ENCODE measurements at places on chromosomes 3 and 15.
A peak's percentile ranks its signal among the peaks of the same experiment; 100 is the strongest.

- no peak for DNase-seq
Measured at GRCh38 chr15:89809093-89809786, 5.4 kb downstream of the ANPEP start.

GRCh38 chr3:11718637-11719405, 75.1 kb upstream of the VGLL4 start:
- no peak for DNase-seq

GRCh38 chr3:160106905-160107861, 118.0 kb upstream of the C3orf80 start:
- no peak for DNase-seq

GRCh38 chr3:195761123-195761566, 40.4 kb downstream of the MUC20 start:
- DNase-seq: no peak

GRCh38 chr3:4894891-4895530, 84.2 kb upstream of the BHLHE40 start:
- no peak for DNase-seq

DNA sequence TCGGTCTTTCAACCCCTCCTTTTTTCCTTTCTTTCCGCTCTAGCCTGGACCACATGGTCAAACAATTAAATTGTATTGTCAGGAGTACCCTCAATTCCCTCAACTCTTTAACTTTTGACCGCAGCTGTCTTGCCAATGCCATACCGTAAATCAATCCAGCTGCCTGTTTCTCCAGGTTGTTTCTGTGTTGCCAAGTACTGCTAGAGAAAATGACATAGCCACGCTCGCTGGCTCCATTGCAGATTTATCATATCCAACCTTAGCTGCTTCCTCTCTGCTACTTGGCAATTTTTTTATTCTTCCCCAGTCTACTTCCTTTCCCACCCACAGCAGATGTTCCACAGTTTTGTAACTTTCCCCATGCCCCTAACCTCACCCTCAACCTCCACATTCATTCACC, 60.0 kb downstream of the ZNF385D start:
- no peak for DNase-seq

DNA sequence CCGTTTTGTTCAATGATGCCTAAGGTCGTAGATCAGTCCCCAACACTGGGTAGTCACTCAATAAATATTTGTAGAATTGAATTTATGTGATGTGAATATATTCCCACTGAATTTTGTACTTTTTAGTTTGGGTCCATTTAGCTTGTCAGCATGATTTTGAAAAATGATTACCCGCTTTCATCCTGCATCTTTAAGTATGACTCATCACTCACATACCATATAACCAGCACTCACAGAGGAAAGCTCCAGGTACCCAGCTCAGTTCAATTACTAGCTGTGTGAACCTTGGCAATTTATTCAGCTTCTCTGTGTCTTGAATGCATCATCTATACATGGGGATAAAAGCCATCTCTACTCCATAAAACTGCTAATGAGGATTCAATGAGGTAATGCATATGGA, 2.2 kb upstream of the MLF1 start:
- no peak for DNase-seq

- no peak for DNase-seq
Measured at GRCh38 chr3:153970741-153971347, 150.3 kb upstream of the ARHGEF26 start.

DNA sequence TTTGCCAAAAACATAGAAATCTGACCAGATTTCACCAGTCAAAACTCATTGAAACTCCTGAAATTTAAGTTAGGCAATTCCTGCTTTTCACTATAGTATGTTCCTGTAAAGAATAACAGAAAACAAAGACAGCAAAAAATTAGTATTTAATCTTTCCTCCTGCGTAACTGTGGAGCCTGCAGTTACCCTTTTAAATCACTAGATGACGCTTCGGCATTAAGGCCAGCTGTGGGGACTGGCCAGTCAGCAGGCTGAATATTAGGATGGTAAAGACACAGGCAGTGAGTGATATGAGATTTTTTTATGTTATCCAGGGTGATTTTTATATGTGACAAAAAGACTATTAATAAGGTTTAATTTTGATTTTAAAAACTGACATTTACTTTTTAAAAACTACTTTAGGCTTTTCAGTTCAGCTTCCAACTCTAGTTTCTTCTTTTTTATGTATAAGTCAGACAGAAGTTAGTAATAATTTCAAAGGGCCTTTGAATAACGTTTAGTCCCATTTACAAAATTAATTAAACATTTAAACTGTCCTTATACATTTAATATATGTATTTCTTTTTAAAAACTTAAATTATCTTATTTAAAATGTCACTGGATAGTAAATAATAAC, 165.1 kb downstream of the PPM1L start:
- DNase-seq: peak; percentile 19

- no peak for DNase-seq
Measured at GRCh38 chr15:33649217-33649933, 318.9 kb upstream of the CHRM5 start.

DNA sequence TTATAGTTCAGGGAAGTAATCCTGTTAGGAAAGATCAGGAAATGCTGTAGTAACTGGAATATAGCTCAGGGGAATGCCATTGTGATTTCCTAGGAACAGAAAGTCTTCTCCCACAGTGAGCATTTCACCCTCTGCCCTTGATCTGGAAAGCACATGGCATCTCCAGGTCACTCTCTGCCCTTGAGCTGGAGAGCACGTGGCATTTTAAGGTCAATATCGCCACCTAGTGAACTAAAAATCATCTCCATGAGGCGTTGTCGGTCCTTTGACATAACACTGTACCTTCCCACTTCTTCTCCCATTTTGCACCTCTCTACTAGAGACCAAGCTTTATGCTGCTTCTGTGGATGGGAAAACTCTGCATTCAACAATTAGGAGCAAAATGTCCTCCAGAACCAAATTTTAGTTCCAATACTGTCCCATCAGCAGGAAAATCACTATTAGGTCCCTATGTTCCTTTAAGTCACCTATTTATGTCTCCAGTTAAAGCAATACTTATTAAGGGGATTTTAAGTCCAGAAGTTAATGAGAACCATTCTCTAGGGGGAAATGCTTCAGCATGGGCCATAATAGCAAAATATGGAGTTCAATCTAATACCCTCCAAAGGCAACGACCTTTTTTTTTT, 54.7 kb upstream of the GK5 start:
- DNase-seq: peak; percentile 63

GRCh38 chr15:56528136-56528535, 63.2 kb upstream of the MNS1 start:
- DNase-seq: no peak

DNA sequence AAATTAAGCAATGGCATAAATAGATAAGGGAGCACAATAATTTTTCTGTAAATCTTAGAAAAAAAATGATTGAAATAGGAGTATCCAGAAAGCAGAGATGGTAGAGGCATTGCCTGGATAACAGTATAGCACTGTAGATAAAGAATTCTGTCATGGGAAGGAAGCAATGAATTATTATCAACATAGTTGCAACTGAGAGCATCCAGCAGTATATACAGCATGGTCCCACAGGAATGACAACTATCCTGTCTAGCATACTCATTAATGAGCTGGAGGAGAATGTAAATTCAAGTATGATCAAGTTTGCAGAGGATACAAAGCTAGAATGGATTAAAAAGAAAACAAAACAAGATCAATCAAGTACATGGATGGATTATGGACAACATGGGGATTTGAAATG, 90.8 kb downstream of the DPH6 start:
- no peak for DNase-seq

- DNase-seq: no peak
Measured at GRCh38 chr3:171094411-171094810, 67.9 kb upstream of the SLC2A2 start.

GRCh38 chr3:150411976-150412375, 3.9 kb downstream of the TSC22D2 start:
- DNase-seq: no peak

DNA sequence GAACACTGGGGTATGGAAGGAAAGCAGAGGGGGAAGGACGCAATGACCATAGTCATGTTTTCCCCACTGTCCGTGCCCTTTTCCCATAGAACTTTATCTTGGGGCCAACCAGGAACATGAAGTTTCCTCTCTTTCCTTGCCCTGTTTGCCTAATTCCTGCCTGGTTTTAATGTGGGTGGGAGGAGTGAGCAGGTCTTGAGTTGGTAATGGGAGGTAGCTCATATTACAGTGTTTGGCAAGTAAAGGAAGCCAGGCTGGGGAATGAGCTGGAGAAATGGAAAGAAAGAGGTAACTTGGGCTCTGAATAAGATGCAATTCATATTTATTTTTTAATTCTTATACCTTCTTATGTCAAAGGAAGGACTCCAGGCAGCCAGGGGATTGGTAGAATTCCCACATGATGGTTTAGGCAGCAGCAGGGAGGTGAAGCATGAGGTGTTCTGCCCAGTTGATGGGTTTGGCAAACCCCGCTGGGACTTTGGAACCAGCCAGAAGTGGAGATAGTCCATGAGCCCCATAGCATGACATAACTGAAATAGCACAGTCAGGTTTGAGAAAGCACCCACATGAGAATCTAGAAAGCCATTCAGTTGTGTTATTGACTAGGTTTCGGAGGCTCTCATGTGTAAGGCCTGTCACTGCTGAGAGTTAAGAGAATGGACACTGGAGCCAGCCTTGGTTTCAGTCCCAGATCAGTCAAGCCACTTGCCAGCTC, 60.0 kb downstream of the CCK start:
- DNase-seq: no peak

GRCh38 chr15:88834211-88834812, 31.1 kb downstream of the ACAN start:
- no peak for DNase-seq

- no peak for DNase-seq
Measured at GRCh38 chr3:142943870-142944269, 19.6 kb downstream of the PAQR9 start.

DNA sequence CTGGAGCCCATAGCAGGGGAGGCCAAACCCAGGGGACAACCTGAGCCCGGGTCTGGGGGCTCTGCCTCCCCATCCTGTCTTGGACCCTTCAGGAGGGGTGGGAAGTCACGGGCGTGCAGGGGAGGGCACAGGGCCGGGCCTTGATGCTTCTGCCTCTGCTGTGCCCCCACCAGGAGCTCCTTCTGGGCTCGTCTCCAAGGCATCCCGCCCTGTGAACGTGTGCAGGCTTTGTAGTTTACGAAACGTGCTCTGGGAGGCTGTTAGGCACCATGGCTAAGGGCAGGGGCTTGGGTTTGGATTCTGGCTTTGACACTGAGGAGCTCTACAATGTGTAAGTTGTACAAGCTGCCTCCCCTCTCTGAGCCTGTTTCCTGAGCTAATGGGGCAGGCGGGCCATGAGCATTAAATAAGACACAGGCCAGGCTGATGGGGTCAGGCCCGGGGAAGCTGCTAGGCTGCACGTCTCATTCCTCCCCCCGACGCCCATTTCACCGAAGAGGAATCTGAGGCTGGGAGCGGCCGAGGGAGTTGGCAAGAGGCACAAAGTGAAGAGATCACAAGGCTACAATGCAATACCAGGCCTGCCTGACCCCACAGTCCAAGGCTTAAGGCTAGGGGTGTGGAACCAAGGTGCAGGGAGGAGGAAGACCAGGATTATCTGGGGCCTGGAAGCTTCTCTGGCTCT, 19.6 kb downstream of the PLXND1 start:
- no peak for DNase-seq

- DNase-seq: no peak
Measured at GRCh38 chr15:66706225-66706732, 4.2 kb downstream of the SMAD6 start.

- no peak for DNase-seq
Measured at GRCh38 chr3:183285318-183285717, 32.3 kb downstream of the B3GNT5 start.

- no peak for DNase-seq
Measured at GRCh38 chr15:68719672-68720071, 101.0 kb downstream of the ANP32A start.

DNA sequence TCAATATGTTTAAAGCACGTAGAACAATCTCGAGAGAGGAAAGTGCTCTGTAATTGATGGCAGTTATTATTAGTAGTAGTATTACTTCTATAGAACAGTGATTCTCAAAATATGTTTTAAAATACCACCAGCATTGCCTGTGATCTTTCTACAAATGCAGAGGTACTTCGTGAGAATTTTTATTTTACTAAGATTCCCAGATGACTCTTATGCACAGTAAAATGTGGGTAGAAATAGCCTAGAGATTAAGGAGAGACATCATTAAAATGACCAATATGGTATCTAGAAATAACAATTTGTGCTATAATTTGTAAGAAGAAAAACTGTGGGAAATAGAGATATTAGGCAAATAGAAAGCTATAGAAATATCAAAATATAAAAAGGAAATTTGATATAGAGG, 157.9 kb downstream of the SUCNR1 start:
- no peak for DNase-seq

DNA sequence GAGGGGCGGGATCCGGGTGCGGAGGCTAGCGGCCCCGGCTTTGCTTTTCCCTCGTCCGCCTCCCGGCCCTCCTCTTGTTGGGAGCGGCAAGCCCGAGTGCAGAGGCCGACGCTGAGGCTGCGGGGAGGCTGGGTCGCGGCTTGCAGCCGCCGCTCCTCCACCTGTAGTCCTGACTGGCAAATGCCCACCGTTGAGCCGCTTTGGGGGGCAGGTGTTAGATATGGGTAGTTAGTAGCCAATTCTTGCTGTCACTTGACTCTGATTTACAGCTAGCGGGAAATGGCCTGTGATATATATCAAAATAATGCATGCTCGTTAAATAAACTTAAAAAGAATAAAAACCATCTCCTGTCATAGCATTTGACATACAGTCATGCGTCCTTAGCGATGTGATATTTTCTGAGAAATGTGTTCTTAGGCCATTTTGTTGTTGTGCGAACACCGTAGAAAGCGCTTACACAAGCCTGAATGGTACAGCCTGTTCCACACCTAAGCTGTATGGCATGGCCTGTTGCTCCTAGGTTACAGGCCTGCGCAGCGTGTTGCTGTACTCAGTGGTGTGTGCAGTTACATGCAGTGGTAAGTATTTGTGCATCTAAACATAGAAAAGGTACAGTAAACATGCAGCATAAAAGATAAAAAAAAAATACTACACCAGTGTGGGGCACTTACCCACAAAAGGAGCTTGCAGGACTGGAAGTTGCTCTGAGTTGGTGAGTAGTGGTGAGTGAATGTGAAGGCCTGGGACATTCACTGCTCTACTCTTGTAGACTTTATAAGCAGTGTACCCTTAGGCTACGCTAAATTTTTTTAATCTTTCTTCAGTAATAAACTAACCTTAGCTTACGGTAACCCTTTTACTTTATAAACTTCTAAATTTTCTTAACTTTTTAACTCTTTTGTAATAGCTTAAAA, 873 bp downstream of the CAPN7 start:
- no peak for DNase-seq

DNA sequence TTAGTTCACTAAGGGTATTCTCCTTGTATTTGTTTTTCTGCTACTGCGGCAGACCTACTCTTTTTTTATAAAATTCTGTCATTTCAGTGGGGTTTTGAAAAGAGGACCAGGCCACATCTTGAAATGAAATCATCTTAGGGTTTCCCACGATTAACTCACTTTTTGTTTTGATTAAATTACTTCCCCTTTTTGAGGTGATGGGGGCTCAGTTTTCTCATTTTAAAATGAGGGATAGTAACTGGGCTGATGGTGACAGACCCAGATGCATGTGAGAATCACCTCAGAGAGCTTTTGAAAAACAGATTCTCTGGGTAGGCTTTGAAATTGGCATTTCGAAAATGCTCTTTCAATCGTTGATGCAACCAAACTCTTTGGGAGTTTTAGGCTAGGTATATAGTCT, 24.2 kb downstream of the UBE2Q2 start:
- DNase-seq: no peak

- no peak for DNase-seq
Measured at GRCh38 chr15:94041746-94042145, 189.6 kb upstream of the MCTP2 start.

- DNase-seq: peak; percentile 24
Measured at GRCh38 chr3:12588039-12589009, 31.4 kb downstream of the MKRN2 start.
